Ovary (tissue), 10 donors: ENCODE measurements at places on chromosomes 3 and 15. TPM values are rescaled to one million over a fixed set of nuclear protein-coding genes. Genes with fewer than 3 reads are reported as not detected.

The SLC6A11 gene
- polyA plus RNA-seq, result 0.13 TPM

The CSTA gene
- polyA plus RNA-seq, result 38.5 TPM

- DNase-seq, result no peak
These were observed 44.9 kb downstream of the KLF15 start for GRCh38 chr3:126312341-126312740.

The TMOD2 gene
- polyA plus RNA-seq, result 10.4 TPM

DNA sequence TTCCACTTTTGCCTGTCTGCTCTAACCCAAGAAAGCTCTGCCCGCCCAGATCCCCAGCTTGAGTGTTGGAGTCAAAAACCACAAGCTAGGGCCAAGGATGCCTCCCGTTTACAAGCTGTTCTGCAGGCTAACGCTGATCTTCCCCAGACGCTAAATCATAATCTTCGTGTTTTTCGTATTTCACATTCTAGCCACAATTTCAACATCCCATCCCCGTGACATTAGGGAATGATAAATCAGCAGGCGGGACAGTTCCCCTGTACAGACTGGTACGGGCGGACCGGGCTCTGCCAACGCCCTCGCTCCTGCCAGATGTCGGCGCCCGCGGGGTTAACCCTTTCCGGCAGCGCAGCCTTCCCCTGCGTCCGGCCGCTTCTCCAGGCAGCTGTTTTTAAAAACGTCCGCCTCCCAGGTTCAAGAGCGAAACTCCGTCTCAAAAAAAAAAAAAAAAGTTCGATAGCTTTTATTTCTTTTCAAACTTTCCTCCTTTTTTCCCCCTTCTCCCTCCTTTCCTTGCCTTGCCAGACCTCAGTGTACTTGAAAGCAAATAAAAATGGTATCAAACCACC is 81.0 kb upstream of the BNC1 start:
- no peak for DNase-seq

The RTP1 gene
- not detected for polyA plus RNA-seq

DNA sequence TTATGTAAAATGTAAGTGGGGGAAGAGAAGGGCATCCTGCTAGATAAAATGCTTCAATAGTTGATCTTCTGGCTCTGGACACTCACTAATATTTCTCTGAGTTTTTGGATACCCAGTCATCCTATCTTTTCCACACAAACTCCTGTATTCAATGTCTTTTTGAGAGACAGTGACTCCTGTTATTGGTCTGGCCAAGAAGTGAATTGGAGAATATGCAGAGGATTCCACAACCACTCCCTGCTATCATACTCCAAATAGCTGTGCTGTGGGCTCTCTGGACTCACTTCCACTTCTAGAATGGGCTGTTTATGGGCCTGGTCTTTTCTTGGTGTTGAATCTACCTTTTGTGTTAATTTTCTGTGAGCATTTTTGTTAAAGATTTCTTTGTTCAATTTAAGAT is 376.8 kb downstream of the NLGN1 start:
- no peak for DNase-seq

The CLEC3B gene
- 12.2 TPM for polyA plus RNA-seq
